ENCODE measurements at places on chromosomes 1 and 21.

GRCh38 chr1:31043631-31044030 is 21.9 kb downstream of the PUM1 start:
- no peak for DNase-seq

DNA sequence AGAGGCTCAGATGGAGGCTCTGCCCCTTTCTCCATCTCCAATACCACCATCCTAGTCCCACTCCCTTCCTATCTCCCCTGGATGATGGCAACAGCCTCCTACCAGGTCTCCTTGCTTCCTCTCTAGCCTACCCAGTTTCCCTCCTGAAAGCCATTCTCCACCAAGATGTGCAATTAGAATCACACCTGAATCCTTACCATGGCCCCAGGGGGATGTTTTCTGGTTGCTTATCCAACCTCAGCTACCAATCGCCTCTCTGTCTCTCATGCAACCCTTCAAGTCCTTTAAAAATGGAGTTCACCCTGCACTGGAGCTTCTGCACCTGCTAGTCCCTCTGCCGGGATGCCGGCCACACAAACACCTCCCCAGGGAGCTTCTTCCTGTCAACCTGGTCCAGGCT is 2.9 kb downstream of the RCAN1 start:
- no peak for DNase-seq

DNA sequence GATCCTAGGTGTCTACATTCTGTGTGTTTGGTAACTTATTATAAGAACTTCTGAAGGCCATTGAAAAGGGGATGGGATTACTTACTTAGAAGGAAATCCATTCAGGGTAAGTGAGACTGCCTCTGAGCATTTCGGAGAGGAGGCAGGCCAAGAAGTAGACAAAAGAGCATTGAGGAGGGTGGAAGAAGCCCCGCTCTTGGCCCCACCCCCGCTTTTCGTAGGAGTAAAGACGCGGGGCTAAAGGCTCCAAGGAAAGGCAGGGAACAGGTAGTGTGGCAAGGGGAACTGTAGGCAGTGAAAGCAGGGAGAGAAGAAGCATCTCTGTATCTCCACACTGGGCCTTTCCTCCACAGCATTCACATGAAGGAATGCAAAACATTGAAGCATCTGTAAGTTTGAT is 51.8 kb upstream of the GRIK1 start:
- DNase-seq: no peak

- DNase-seq: no peak
Observed at GRCh38 chr1:79037085-79037484, 30.6 kb upstream of the ADGRL4 start.

GRCh38 chr1:99490031-99490430 is 155.9 kb upstream of the PALMD start:
- DNase-seq: no peak
